ENCODE measurements at places on chromosomes 7 and 10.

DNA sequence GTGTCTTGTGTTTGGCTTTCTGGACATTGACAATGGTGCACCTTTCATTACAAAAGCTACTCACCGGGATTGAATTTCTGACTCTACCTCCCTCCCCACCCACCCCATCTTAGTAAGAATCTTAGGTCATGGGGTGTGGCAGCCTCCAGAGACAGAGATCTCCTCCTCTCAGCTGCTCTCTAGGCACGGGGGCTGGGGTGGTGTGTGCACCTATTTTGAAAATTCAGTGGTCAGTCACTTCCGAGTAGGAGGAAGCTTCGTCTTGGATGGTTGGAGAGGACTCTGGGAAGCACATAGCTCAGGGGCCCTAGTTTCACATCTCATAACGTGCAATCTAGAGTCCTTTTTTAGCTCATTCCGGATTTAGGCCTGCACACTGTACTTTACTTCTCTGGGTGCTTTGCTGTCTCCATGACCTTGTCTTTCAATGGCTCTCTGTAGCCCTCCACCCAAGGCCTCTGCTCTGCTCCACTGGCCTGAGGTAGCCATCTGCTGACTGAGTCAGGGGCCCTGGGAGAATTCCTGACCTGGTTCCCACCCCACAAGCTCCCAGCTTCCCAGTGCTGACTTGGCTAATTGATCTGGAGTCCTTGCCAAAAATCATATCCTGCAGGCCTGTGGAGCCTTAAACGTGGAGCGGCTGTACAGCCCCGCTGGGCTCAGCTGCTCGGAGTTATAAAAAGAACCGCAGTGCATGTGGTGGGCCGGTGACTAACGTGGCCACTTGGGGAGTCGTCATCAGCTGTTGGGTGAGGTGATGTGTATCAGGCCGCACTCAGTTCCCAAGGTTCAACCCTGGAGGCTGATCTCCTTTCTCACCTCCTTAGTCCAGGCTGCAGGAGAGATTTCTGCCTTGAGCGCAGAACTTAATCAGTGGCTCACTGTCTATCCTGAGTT, 19.3 kb upstream of the ADAMTS14 start:
- no peak for DNase-seq

- DNase-seq: no peak
Observed at GRCh38 chr7:155625557-155625956, 18.9 kb upstream of the RBM33 start.

GRCh38 chr10:124557648-124558338, 96.2 kb downstream of the LHPP start:
- no peak for DNase-seq

GRCh38 chr7:30562909-30563308, 31.8 kb upstream of the GARS1 start:
- no peak for DNase-seq

DNA sequence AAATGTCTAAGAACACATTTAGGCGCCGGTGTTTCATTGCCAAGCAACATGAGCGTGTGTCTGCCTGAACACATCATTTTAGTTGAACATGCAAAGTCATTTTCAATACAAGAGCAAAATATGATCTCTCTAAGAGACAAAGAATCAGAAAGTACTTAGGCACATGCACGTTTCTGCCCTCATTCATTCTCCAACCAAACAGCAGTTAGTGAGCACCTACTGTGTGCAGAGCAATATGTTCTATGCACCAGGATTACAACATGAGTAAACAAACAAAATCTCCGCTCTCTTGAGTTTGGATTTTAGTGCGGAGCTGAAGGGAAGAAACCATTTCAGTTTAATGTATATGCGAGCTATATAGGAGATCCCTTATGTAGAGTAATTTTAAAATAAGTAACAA, 71.6 kb upstream of the KLF6 start:
- DNase-seq: no peak

DNA sequence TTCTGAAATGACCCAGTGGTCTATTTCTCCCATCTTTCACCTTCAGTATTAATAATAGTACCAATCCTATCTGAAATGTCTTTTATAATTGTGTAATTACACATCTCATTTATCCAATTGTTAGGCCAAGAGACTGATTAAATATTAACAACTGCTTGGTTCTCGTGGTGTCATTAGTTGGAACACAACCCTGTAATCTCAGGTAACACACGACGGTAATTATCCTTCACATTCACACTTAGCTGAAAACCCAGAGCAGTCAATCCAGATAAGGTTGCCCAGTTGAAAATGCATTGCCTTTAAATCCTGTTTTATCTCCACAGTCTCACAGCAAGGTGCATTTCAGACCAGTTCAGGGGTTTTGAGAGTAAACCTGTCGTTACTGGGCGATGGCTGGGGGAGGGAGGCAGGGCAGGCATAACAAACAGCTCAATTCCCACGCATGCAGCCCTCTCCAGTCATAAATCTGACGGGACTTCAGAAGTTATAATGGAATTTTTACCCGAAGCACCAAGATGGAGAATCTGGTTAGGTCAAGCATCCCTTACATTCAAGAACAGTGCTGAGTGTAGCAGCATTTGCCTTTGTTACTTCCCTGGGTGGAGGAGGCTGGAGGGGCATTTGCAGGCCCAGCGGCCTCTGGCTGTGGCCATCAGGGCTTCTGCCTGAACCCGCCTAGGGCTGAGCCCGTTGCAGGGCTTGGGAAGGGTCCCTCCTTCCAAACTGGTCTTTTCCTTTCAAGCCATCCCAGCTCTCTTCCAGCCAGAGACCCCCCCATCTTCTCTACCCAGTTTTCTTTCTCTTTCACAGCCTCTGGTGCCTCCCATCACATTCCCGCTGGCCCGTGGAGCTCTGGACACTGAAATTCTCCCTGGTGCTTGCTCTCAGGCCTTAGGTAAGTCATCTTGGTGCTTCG, 201.0 kb upstream of the LYZL2 start:
- DNase-seq: peak; percentile 71
